ENCODE measurements at places on chromosomes 11 and 22.
A peak's percentile ranks its signal among the peaks of the same experiment; 100 is the strongest.

DNA sequence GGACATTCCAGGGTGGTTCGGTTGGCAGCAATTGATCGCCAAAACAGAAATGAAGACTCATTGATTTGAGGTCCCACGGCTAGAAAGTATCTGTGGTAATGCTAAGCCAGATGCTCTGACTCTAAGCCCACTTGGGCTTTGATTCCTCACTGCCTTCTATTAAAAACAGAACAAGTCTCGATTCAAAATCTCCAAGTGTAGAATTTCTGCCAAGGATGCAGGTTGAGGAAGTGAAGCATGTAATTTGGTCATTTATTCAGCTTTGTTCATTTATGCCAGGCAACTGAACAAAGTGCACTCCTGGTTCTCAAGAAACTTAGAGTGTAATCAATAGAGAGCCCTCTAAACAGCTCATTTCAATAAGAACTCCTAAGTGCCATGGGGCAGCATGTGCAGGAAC is 2.3 kb upstream of the CEP295 start:
- no peak for DNase-seq

- peak; percentile 70 for DNase-seq
Observed at GRCh38 chr22:30460147-30460546, 11.7 kb downstream of the SEC14L3 start.

- DNase-seq = no peak
Observed at GRCh38 chr11:26350002-26350401, 18.1 kb downstream of the ANO3 start.

GRCh38 chr22:23686416-23687024 is 4.3 kb upstream of the RGL4 start:
- no peak for DNase-seq

DNA sequence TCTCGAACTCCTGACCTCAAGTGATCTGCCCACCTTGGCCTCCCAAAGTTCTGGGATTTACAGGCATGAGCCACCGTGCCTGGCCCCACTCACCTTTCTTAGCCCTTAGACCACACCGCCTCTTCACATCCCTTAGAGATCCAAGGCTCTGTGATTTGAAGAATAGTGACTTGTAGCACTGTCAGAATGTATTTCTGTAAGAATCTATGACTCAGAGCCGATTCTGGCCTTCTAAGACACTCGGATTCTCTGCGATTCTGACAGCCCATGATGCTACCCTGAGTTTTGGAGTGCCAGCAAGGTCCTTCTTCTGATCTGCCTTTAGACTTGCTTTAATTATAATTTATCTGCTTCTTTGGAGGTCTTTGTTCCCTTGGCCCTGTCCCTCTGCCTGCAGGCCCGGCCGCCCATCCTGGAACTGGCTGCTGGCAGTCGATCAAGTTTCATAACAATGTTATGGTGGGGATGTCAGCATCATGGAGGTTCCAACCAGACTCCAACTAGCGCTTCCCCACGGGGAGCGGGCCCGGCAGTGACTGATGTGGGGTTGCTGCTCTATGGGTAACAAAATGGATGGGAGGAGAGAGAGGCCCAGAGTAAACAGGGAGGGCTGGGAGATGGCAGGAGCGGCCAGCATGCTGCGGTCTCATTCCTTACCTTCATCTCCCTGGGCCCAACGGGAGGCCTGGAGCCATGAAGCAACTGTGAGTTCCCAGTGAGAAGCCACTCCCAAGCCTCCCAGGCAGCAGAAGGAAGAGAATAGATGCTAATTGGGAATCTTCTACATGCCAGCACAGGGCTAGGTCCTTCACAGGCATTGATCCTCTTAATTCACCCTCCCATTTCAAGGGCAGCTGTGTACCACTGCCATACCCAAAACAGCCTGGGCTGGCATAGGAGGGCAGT is 55.7 kb upstream of the RASD2 start:
- DNase-seq = no peak

GRCh38 chr11:88188932-88189253 is 13.7 kb upstream of the RAB38 start:
- no peak for DNase-seq

DNA sequence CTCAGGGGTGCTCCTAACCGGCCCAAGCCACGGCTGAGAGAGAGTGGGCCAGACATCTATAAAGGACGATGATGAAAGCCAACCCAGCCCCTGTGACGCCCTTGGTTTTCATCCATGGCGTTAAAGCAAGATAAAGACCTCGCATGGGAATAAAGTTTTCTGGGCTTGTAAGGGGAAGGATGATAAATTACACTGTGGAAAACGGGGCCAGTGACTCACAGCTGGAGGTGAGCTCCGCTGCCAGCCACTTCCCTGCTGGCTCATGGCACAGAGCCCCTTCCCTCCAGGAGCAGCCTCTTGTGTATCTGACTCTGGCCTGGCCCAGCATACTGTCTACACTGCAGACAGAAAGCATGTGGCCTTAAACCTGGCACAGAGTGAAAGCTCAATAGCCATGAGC is 503.2 kb upstream of the B3GAT1 start:
- DNase-seq = no peak

DNA sequence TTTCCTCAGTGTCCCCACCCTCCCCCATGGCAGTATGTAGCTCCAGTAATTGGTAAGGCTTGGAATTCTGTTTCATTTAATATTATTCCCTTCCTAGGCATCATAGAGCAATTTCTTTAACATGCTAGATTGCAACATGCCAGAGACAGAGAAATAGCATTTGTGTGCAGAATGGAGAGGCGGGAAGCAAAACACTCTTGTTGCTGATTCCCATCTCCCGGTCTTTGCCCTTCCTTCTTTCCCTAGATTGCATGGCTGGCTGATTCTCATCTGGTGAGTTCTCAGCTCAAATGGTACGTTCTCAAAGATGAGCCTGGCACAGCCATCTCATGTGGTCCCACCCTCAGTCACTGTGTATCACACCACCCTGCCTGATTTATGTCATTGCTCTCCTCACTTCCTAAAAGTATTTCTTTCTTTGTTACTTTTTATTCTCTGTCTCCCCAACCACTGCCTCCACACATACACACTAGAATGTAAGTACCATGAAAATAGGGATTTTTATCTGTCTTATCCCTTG is 66.9 kb downstream of the ARFGAP2 start:
- DNase-seq = no peak
